Immature natural killer cell (primary cell): ENCODE measurements at places on chromosomes 2 and 18.
A peak's percentile ranks its signal among the peaks of the same experiment; 100 is the strongest.

DNA sequence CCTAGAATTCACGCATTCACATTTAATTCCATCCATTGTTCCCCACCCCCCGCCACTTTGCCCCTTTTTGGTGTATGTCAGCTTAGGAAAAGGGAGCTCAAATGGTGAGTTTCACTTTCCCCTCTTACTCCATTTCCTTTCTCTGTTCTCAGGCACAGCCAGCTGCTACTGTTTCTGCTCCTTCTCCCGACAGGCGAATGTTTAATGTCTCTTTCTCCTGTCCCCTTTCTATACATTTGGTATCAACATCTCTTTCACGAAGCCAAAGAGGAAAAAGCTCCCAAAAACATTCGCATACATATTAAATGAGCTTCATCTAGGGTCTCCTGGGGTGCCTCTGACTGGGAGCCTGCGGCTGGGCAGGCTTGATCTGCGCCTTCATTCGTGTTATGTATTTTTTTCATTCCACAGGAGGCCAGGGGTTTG is 124.2 kb upstream of the SATB2 start:
- H3K36me3 ChIP-seq: no peaks in the 10 kb centered on the region
- no peak overlapping the region for H3K4me3 ChIP-seq
- H3K4me1 ChIP-seq: no peaks in the 10 kb centered on the region
- H3K27ac ChIP-seq: no peak overlapping the region
- no peak for DNase-seq

- H3K27me3 ChIP-seq: no peaks in the 10 kb centered on the region
- no peaks in the 10 kb centered on the region for H3K4me1 ChIP-seq
- no peak for DNase-seq
- no peak overlapping the region for H3K27ac ChIP-seq
- H3K4me3 ChIP-seq: no peak overlapping the region
Measured at GRCh38 chr2:23286031-23286757, 98.8 kb upstream of the KLHL29 start.

GRCh38 chr2:54611830-54612545 is 111.5 kb upstream of the EML6 start:
- peaks cover 20% of the 10 kb centered on the region for H3K36me3 ChIP-seq
- H3K27me3 ChIP-seq: no peaks in the 10 kb centered on the region
- H3K4me1 ChIP-seq: peaks cover 63% of the 10 kb centered on the region

GRCh38 chr2:213288913-213289700 is 4.8 kb downstream of the SPAG16 start:
- H3K27ac ChIP-seq: no peak overlapping the region
- H3K27me3 ChIP-seq: peaks cover 1% of the 10 kb centered on the region
- H3K4me3 ChIP-seq: no peak overlapping the region

- H3K36me3 ChIP-seq: no peaks in the 10 kb centered on the region
- peak; percentile 49 for DNase-seq
- peak overlapping the region; percentile 76 for H3K4me3 ChIP-seq
- H3K4me1 ChIP-seq: peaks cover 54% of the 10 kb centered on the region
- peak overlapping the region; percentile 94 for H3K27ac ChIP-seq
Measured at GRCh38 chr2:221529177-221529942, 42.7 kb downstream of the EPHA4 start.

GRCh38 chr18:74784752-74785151 is 187.1 kb downstream of the ZNF407 start:
- no peak overlapping the region for H3K27ac ChIP-seq
- no peak overlapping the region for H3K4me3 ChIP-seq
- no peak for DNase-seq
- H3K4me1 ChIP-seq: no peaks in the 10 kb centered on the region
- no peaks in the 10 kb centered on the region for H3K27me3 ChIP-seq
- no peaks in the 10 kb centered on the region for H3K36me3 ChIP-seq

DNA sequence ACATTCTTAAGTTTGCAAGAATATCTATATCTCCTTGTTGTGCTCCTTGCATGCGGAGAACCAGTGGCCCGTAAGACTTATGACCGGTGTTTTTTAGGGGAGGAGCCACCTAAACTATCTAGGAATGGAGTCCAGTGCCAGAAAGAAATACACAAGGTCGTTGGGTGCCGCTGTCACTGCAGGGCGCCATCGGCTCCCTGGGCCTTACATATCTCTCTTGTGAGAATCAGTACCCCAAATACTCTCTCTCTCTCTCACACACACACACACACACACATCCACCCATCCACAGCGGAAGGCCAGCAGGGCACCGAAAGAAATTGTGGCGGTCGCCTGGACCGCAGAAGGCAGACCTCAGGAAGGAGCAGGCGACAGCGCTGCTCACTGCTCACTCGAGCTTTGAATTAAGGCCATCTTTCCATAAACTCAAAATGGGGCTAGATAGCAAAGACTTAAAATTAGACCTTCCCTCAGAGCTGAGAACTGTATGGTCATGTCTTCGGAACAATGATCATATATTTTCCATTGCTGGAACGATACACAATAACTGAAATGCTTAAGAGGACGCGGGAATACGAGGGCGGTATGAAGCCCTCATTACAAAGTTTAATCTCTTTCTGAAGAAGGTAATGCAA is 10.4 kb downstream of the NR4A2 start:
- peaks cover 13% of the 10 kb centered on the region for H3K36me3 ChIP-seq
- peaks cover 42% of the 10 kb centered on the region for H3K4me1 ChIP-seq

GRCh38 chr18:26700728-26701127 is 152.4 kb upstream of the KCTD1 start:
- H3K27ac ChIP-seq: no peak overlapping the region
- H3K4me1 ChIP-seq: no peaks in the 10 kb centered on the region
- no peak for DNase-seq
